LoVo (cell line): ENCODE measurements at places on chromosomes 2 and 18.

GRCh38 chr2:1757567-1757966 lies 13.3 kb upstream of the PXDN start:
- DNase-seq = no peak

GRCh38 chr2:53819634-53820033 lies 32.8 kb downstream of the ERLEC1 start:
- DNase-seq = no peak

- no peak for DNase-seq
These were observed 1077.3 kb upstream of the TMEFF2 start for GRCh38 chr2:193272011-193272410.

DNA sequence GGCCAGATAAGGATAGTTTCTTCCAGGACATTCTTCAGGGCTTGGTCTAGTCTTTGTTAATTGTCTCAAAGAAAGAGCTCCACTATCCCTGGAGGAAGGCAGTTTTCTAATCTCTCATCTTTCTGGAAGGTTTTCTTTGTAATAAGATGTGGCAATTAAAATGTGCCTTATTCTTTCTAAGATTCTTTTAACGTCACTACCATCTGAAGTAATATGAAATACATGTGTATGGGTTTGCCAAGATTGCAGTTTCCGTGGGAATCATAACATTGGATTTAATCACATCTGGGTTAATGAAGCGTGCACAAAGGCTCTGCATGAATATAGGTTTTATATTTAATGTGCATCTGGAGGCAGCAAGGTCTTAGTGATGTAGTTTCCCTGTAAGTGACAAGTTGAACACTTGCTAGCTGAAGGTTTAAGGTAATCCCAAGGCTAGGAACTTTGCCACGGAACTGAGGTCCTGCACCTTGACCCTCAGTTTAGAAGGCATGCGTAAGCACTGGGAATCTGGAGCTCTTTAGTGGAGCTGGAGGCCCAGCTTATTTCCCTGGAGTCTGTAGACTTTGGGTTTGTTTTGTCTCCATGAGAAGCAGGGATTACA lies 25.7 kb downstream of the DIS3L2 start:
- no peak for DNase-seq

DNA sequence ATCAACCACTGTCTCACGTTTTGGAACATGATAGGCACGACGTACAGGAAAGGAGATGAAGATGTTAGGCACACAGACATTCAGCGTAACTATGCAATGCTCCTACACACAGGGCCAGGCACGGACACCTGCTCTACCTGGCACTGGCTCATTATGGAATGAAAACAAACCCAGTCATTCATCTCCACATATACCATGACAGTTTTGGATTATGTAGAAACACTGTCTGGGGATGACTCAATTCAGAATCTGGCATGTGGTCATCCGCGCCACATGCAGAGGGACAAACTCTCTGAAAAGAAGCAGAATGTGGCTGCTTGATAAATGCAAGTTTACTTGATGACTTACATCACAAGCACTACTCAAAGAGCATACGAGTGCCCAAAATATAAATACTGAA lies 29.5 kb upstream of the NFU1 start:
- no peak for DNase-seq

DNA sequence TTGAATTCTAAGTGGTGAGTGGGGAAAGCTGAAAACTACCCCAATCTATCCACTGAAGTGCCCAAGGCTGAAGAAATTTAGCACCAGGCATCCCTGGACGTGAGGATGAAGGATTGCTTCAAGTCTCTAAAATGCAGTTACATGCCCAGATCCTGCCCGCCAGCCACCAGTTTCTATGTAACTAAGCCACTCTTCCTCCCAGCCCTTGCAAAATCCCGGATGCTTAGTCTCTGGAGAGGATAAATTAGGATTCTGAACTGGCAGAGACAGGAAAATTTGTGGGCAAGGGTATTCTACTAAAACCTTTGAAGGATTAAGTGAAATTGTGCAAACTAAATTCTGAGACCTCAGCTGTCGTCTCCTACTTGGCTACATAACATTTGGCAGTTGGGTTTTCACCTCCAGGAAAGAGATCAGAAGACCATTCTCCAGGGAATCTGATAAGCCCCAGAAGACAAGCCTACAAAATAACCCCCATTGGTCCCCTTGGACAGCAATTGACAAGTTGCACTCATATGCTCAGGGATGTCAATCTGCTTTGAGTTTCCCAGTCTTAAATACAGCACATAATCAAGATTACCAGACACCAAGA lies 93.9 kb upstream of the CD226 start:
- DNase-seq = no peak
